ENCODE measurements at places on chromosomes 2 and 18.

DNA sequence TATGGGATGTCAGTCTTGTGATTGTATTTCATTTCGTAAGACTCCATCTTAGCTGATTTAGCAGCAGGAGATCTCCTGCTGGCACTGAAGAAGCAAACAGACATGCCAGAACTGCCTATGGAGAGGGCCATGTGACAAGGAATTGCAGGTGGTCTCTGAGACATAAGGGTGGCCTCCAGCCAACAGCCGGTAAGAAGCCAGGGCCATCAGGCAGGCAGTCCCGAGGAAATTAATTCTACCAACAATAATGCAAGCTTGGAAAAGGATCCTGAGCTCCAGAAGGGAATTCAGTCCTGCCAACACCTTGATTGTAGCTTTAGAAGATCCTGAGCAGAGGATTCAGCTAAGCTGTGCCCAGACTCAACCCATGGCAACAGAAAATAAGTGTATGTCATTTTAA is 87.1 kb upstream of the DNAJC10 start:
- DNase-seq, result no peak

- DNase-seq, result no peak
These were observed 142.4 kb upstream of the SOX11 start for GRCh38 chr2:5549771-5550170.

GRCh38 chr2:225011585-225011984 is 30.7 kb downstream of the DOCK10 start:
- DNase-seq, result no peak

DNA sequence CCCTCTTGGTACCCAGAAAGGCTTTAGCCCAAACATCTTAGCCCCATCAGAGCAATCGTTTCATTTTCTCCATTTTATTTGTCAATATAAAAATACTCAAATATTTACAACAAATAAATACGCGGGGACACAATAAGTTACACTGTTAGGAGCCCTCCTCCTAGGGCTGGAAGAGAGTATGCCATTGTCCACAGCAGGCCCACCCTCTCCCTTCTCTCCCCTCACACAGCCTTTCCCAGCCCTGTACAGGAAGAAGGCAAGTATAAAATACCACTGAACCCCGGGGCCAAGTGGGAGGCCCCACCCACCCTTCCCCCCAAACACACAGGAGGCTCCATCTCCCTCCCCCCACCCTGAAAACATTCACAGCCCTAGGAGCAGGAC is 1.9 kb upstream of the ANKRD39 start:
- no peak for DNase-seq

GRCh38 chr2:233446606-233447305 is 92.5 kb downstream of the DGKD start:
- DNase-seq, result no peak

DNA sequence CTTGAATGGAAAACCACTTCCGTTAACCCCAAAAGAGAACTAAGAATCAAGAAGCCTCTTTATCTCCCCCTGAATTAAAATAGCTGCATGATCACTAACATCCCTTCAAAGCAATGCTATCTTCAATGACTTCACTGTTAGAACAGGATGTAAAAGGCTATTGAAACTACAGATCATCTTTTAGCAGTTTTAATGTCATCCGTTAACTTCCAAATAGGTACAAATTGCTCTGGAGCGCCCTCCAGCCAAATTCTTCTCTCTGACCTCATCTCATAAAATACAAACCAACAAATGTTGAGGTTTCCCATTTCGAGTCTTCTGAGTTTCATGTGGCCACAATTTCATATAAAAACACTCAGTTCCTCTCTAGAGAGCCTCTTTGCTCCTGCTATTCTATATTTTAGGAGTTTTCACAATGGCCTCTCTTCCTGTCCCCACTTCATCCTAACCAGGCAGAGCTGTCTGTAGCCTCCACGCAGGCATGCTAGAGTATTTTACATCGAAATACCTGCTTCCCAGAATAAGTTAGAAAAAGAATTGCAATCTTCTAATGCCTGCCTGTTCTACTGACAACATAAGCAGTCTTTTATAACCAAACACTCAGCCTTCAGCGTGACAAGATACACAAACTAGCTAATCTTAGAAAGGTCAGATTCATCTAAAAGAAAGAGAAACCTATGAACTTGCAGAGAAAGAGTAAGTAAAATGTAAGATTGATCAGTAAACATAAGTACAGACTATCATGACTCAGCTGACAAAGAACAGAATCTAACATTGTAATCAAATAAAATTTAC is 37.9 kb downstream of the B4GALT6 start:
- DNase-seq, result no peak

DNA sequence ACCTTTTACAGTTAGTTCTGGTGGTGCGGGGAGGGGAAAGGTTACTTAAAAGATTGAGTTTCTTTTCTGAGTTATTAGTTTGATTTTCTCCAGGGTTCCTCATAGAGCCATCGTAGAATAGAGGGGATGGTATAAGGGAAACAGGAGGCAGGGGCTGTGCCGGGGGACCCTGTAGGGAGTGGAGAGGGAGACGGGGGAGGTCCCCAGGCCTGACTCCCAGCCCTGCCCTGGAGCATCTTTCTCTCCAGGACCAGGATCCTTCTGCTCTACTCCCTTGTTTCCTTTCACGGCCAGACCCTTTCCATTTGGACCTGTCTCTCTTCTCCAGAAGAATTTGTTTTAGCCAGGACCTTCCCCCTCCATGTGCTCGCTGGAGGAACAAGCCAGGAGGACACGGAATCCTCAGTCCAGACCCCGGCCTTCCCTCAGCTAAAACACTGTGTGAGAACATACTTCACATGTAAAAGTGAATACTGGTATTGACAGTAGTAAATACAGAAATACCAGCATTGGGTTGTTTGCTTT is 35.4 kb downstream of the DGKD start:
- DNase-seq, result no peak

DNA sequence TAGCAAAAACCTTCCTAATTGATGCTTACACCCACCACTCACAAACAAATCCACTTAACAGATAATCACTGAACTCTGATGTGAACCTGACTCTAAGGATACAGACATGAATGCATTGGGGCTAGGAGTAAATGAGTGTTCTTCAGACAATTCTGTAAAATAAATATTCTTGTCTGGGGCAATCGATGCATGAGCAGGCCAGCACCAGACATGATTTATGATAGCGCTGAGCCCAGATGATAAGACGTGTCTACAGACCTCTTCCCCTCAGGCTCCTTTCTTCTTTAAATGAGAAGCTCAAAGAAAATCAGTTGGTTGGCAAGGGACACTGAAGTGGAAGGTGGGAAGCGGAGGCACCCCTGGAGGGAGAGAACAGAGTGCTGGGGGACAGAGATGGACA is 27.3 kb upstream of the BIN1 start:
- no peak for DNase-seq

DNA sequence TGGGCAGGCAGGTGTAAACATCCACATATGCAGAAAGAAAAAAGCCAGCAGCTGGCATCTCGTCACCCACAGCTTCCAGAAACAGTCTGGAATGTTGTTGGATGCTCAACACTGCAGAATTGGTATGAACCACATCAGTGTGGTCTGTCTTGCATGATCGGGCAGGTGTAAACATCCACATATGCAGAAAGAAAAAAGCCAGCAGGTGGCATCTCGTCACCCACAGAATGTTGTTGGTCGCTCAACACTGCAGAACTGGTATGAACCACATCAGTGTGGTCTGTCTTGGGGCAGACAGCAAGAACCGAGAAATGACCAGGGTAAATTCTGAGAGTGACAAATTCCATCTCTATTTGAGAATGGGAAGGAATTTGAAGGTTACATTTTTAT is 39.6 kb downstream of the DOCK10 start:
- no peak for DNase-seq

DNA sequence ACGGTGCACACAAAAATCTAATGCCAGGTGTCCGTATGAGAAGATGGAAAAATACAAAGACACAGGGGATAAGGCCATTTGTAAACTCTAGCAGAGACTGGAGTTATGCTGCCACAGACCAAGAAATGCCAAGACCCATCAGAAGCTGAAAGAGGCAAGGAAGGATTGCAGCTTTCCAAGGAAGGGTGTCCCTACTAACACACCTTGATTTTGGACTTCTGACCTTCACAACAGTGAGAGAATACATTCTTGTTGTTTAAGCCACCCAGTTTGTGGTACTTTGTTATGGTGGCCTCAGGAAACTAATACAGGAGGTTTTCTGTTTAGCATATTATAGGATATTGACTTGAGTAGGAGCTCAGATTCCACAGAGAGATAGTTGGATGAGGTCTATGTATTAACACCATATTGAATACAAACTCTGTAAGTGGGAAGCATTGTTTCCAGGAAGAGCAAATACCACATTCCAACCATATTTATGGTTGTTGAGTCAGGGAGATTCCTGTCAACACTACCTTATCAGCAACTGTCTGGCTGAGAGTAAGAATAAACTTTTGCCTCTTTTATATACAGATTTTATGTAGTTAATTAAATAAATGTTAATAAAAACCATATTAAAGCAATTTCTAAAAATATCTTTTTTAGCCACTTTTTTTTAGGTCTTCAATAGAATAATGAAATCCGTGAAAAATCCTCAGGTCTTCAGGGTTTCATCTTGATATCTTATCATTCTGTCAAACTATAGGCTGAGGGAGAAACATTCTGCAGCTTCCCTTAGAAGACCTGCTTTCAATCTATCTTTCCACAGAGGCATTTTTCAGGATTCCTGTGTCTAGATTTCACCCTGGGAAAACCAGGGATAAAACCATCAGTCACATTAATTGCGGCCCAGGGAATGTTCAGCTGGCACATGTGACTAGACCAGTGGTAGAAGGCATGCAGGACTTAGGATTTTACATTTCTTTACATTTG is 35.4 kb upstream of the HNMT start:
- DNase-seq, result no peak

GRCh38 chr18:39622431-39622830 is 2056.8 kb upstream of the CELF4 start:
- DNase-seq, result no peak

GRCh38 chr2:225354281-225354774 is 45.2 kb upstream of the NYAP2 start:
- no peak for DNase-seq
